Activated CD4-positive, alpha-beta T cell treated with anti-CD3 and anti-CD28 coated beads, Interleukin-2, amount 50 U/mL, for 48 hours (primary cell): ENCODE measurements at places on chromosomes 5 and 9.
A peak's percentile ranks its signal among the peaks of the same experiment; 100 is the strongest.

DNA sequence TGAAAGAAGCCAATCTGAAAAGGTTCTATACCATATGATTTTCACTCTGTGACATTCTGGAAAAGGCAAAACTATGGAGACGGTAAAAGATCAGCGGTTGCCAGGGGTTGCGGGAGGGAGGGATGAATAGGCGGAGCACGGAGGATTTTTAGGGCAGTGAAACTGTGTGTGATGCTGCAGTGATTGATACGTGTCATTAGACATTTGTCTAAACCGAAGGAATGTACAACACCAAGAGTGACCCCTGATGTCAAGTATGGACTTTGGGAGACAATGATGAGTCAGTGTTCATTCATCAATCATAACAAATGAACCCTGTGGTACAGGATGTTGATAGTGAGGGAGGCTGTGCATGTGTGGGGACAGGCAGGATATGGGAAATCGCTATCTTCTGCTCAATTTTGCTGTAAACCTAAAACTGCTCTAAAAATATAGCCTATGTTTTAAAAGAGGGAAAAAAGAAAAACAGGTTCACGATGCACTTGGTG lies 34.4 kb downstream of the ERGIC1 start:
- DNase-seq: no peak

- DNase-seq: no peak
Measured at GRCh38 chr5:88707216-88707965, 175.6 kb downstream of the MEF2C start.

GRCh38 chr9:137028263-137029057 lies 423 bp upstream of the ABCA2 start:
- peak; percentile 73 for DNase-seq

DNA sequence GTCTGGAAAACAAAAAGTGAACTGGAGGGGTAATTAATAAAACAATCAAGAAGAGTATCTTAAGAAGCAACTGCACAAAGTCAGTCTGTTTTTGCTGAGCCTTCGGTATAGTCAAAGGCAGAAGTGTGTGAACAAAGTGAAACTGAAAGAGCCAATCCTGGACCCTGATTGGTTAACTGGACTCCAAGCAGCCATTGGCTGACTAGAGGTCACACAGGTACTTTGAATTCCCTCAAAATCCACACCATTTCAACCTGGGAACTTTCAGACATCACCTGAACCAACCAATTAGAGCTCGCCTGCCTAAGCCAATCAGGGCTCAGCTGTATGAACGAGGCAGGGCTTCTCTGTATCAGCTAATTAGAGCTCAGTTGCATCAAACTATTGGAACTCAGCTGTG lies 286.7 kb downstream of the TLE4 start:
- no peak for DNase-seq

DNA sequence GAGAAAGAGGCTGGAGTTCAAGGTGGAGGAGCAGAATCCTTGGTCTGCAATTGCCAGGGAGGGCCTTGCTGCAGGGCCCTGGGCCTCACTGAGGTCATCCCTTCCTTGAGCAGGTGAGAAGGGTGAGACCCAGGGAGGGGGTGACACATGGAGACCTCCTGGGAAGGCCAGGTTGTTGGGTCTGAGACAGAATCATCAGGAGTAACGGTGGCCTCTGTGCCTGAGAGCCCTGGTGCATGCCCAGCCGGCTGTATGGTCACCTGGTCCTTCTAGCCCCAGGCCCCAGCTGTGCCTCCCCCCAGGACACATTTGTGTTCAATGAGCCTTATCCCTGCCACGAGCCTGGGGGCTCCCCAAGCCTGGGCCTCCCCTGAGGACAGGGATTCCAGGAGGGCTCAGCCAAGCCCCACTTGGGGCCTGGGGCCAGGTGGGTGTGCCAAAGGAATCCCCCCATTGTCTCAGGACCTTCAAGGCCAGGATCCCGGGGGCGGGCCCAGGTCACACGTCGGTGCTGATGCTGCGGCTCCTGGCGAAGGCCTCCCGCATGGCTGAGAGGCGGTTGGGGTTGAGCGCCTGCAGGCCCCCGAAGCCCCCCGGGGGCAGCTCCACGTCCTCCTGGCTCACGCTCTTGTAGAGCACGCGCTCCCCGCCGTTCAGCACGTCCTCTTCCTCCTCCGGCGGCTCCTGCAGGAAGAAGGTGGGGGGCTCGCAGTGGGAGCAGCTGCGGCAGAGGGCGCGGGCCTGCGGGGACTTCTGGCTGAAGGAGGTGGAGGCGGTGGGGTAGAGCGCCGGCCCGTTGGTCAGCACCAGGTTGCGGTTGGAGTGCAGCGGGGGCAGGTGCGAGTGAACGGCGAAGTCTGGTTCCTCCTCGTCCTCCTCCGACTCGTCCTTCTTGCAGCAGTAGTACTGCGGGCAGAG lies 30.4 kb downstream of the FAM163B start:
- DNase-seq: no peak
